ENCODE measurements at places on chromosomes 1 and 21.

DNA sequence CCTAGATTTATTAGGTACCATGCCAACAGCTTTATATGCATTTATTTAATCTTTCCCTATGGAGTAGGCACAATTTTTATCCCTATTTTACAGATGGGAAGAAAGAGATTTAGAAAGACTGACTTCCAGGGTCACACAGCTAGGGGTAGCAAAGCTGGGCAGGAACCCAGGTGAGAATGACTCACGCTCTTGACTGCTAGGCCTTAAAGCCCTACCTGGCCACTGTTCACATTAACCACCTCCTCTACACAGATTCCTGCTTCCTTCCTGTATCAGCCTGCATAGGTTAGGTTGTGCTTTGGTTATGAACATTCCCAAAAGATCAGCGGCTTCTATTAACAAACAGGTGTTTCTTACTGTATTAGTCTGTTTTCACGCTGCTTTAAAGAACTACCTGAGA is 53.2 kb downstream of the DNAJC6 start:
- DNase-seq = no peak

GRCh38 chr1:1208713-1209433 is 2.5 kb upstream of the TNFRSF18 start:
- DNase-seq = no peak

DNA sequence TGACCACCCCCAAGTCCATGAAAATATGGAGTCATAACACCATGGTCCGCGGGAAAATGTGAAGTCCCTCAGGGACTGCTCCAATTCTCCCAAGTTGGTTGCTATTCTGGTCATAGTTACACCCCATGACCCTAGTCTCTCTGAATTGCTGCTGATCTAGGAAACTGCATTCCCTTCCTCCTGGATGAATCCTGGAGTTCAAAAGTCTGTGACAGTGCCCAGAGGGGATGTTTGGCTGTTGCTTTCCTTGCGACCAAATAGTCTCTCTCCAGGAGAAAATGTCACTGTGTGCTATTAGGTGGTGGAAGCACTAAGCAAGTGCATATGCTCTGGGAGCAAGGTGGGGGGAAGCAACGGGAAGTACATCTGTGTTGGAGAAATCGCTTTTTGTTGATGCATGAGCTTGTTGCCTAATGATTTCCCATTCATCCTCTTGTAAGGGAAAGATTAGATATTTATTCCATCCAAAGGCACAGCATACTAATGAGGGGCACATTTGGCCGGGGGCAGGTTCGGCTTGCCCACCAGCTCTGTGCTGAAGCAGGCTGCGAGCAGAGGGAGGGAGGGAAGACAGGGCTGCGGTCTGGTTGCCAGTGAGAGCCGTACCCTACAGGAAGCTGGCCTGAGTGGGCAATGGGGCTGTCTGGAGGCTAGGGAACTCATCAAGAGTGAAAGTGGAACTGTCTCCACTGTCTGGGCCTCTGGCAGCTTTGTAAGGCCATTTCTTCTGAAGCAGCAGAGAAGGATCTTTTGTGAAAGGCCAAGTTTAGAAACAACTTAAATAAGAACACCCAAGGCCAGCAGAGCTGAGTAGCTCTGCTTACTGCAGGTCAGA is 27.2 kb downstream of the SYT6 start:
- DNase-seq = no peak

DNA sequence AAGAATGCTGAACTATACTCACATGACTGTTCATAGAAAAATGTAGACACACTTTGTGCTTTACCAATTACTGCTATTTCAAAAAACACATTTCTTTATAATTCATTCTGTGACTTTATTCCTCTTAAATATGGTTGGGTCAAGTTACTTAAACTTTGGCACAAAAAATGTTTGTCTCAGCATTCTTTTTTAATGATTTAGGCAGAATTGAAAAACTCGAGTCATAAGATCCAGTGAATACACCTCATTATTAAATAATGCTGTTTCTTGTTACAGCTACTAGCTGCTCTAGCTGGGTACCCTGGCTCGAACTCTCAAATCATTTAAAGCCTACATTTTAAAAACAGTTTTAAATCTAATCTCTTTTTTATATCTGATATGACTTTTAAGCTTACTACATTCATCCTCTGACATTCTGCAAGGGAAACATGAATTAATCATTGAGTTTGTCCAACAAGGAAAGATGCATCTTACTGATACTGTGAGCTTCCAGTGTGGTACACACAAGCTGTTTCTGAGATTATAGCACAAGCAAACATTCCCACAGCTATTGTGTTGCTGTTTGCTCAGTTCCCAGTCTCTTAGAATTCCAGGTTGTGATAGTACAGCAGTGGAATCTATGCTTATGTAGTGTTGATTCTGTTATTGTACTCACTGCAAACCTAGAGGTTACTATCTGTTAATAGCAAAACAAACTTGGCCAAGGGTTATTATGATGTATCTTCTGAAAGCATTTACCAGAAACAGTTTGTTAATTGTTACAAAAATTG is 746.5 kb downstream of the USP25 start:
- DNase-seq = no peak

DNA sequence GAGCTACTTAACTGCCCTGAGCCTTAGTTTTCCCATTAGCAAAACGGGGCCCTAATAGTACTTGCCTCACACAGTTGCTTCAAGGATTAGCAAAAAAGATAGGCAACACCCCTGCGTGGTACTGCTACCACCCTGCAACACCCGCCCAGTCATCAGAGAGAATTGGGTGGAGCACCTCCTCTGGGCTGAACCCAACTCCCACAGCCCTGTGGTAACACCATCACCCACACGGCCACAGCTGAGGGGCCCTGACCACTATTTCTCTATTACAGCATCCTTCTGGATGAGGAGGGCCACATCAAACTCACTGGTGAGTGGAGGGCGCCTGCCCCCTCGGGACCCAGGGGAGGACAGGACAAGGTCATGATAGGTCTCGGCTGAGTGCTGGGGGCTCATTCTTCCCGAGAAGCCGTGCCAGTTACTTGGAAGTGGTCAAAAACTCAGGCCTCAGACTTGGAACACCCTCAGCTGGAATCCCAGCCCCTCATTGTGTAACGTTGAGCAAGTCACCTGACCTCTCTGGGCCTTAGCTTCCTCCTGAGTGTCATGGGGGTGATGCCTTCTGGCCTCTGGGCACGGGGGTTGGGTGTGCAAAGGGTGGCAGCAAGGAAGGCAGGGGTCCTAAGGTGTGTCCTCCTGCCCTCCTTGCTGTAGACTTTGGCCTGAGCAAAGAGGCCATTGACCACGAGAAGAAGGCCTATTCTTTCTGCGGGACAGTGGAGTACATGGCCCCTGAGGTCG is 24.6 kb downstream of the RPS6KA1 start:
- no peak for DNase-seq

GRCh38 chr1:178055093-178055492 is 38.8 kb upstream of the RASAL2 start:
- no peak for DNase-seq

- DNase-seq = no peak
Measured at GRCh38 chr1:93839307-93839706, 39.7 kb downstream of the DNTTIP2 start.

DNA sequence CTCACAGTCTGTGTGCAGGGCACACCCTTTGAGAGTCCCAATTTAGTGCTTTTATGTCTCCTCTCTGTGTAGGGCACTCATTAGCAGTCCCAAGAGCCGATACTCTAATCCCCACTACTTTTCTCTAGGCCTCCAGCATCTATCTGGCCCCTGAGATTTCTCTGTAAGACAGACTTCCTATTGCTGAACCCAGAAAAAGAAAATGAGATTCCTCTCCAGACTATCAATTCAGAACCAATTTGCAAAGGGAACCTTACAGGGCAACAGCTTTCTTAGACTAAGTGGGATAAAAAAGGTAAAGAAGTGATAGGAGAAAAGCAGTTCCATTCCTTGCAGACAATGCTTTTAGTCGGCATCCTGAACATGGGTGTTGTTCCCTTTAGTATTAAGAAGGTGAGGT is 172.2 kb downstream of the EDEM3 start:
- no peak for DNase-seq

DNA sequence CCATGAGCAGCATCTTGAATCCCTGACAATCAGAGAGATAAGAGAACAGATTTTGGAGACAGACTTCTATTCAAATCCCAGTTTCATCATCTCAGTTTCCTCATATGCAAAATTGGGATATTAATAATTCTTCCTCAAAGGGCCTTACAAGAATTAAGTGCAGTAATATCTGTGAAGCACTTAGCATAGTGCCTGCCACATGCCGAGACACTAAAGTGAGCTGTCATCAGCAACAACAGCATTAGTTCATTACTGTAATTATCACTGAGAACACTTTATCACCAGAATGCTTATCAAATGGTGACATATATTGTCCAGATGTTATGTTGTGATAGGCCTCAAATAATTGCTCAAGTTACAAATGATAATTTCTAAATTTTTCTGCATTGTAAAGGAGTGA is 922 bp upstream of the FCRLB start:
- no peak for DNase-seq

GRCh38 chr1:214665606-214666110 is 62.7 kb downstream of the CENPF start:
- DNase-seq = no peak

DNA sequence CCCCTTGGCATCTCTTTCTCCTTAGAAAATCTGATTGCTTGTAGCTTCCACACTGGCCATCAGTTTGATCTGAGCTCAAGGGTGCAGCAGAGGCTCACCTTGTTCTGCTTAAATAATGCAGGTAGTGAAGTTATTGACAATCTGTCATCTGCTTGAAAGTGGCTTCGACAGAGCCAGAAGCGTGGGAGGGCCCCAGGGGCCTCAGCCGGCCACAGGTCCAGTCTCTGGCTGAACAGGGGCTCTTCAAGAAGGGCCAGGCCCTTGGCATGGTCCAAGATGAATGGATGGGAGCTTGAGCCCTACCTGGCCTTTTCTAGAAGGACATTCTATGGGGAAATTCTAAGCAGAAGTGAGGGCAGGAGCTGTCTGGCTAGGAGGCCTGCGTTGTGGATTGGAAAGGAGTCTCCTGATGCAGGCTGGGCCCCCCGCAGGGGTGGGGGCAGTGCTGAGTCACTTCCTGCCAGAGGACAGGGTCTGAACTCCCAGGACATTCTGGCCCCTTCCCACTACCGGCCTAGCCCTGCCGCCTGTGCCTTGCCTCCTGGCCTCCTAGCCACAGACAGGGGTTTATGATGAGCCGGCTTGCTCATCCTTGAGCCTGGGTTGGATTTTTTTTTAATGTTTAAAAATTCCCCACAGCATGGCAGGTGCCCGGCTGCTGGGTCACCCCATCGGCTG is 162.3 kb upstream of the VAMP3 start:
- DNase-seq = no peak

DNA sequence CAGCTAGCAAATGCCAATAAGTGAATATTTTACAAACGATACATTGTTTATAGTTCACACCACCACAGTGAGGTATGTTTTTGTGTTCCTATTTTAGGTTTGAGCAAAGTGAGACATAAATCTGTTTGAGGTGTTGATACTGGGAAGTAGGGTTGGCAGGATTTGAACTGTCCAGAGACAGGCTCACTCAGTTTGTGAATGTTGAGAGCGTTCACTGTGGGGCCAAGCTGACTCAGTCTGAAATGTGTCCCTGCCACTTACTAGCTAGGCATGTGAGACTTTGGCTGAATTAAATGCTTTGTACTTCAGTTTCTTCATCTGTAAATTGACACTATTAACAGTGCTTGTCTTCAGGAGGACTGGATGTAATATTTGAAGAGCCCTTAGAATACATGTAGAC is 35.1 kb downstream of the DIRAS3 start:
- no peak for DNase-seq

DNA sequence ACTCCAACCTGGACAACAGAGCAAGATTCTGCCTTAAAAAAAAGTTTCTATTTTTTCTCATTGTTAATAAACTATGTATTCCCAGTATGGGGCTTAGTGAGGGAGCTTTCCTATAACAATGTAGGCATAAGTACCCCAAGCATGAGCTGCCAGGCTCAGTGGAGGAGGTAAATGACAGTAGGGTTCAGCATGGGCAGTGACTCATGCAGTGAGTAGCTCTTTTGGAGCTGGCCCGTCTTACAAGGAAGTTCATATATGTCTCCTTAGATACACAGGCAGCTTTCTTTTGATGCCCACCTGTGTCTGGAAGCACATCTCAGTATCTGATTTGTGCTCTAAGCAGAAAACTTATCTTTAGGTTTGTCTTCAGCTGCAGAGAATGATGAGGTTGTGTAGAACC is 57.9 kb downstream of the ZNF678 start:
- DNase-seq = no peak

DNA sequence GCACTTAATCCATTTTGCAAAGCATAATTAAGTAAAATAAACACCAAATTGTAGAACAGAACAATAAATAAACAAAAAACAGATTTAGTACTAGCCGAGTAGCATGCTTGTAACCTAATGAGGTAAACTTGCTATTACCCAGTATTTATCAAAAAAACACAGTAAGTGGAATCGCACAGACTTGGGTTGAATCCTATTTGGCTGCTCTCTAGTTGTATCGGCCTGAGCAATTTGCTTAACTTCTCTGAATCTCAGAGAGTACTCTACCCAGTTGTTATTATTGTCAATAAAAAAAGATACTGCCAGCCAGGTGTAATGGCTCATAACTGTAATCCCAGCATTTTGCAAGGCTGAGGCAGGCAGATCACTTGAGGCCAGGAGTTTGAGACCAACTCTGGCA is 664.3 kb downstream of the ADGRL2 start:
- no peak for DNase-seq

DNA sequence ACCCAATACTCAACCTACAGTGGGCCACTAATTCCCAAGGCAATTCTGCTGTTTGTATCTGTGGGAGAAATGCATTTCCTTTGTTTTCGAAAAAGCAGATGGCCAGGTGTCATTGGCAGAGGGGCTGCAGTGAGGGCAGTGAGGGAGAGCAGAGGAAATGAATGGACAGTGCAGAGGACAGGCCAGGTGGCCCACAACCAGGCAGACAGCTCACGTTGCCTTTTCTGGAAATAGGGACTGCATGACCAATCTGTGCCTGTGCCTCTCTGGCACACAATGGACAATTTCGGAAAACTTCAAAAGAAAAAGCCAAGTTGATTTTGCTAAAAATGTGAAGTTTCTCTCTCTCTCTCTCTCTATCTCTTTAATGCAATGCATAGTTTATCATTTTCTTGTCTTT is 52.6 kb upstream of the ETS2 start:
- no peak for DNase-seq

- no peak for DNase-seq
Measured at GRCh38 chr1:22386774-22387173, 64.9 kb upstream of the ZBTB40 start.

GRCh38 chr1:214833178-214833756 is 230.3 kb downstream of the CENPF start:
- no peak for DNase-seq

- DNase-seq = no peak
Measured at GRCh38 chr1:234769986-234770795, 160.2 kb upstream of the IRF2BP2 start.
